Natural killer cell treated with Interleukin-12 subunit alpha and Interleukin-12 subunit beta and Interleukin-15 and Interleukin-18, amount 100 ng/mL, for 72 hours (primary cell): ENCODE measurements at places on chromosomes 12 and 14.
A peak's percentile ranks its signal among the peaks of the same experiment; 100 is the strongest.

DNA sequence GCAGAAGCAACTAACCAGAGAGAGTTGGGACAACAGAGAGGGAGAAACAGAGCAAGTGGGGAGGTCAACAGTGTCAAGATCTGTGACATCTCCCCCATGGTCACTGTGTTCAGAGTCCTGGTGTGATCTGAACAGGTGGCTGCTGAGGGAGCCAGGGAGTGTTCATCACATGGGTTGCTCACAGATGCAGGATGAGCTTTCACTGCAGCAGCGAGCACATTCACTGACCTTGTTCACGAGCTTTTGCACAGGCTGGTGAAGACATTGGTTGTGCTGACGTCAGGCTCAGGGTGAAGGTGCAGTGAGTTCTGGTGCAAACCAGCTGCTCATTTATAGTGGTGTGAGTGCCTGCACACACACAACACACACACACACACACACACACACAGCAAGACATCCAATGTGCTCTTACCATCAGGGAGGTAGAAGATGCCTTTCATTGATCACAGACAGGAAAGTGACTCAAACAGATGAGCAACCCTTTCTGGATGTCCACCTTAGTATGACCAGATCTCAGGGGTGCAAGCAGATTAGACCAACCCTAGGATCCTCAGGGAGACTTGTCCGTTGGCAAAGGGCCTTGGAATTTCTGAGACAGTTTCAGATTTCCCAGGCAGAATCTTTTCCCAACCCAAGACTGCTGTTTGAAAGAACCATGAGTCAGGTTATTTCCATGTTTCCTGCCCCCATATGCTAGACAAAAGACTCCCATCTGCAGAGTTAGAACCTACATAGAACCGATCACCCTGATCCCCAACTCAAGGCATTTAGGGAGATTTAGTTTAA is 44.3 kb upstream of the OR10AD1 start:
- no peaks in the 10 kb centered on the region for H3K4me1 ChIP-seq
- H3K27ac ChIP-seq = no peak overlapping the region
- DNase-seq = no peak
- H3K4me3 ChIP-seq = no peak overlapping the region

- H3K4me3 ChIP-seq = no peak overlapping the region
- H3K36me3 ChIP-seq = no peaks in the 10 kb centered on the region
- peaks cover 16% of the 10 kb centered on the region for H3K27me3 ChIP-seq
- H3K4me1 ChIP-seq = no peaks in the 10 kb centered on the region
- no peak overlapping the region for H3K27ac ChIP-seq
These were observed 232.5 kb downstream of the BCL11B start for GRCh38 chr14:99039331-99040041.

GRCh38 chr14:83594874-83595273 is 1935.1 kb upstream of the FLRT2 start:
- H3K36me3 ChIP-seq = no peaks in the 10 kb centered on the region
- H3K4me3 ChIP-seq = no peak overlapping the region
- DNase-seq = no peak
- H3K4me1 ChIP-seq = no peaks in the 10 kb centered on the region
- H3K27me3 ChIP-seq = no peaks in the 10 kb centered on the region
- H3K27ac ChIP-seq = no peak overlapping the region

DNA sequence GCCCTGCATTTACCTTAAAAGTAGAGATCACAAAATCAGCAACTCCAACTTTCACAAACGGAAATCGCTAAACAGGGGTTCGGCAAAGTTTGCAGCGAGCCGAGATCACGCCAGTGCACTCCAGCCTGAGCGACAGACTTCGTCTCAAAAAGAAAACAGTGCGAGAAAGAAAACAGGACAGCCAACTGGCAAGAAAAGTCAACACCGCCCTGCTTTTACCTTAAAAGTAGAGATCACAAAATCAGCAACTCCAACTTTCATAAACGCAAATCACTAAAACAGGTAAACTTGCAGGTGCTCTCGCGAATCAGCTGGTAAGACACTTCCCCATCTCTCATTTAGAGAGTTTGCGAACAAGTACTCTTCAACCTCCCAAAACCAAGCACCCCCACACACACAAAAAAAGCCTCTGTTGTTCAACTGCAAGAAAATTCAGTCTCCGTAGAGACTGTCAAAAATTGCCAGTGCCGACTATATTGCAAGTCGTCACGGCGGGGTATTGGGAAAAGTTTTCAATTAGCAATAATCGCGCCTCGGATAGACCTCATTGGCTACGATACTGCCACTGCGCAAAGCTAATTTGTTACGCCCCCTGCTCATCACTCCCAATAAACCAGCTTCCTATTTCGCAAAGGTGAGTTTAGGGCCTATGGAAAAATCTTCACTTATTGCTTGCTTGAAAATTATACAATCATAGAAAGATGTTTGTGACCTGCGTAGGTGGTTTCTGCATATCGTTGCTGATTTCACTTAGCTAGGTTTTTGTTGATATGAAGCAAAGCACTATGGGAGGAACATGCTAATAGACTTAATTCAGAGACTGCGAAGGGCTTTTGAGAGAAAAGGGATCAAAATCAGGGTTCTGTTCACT is at the start of gene RNU4-1:
Gene RNU4-1 (minus strand): TSS at position 577 of the 871 bp plus-strand sequence.
- no peak within 1 kb of the TSS for H3K4me3 ChIP-seq
- no peak within 1 kb of the TSS for H3K27ac ChIP-seq
- H3K27me3 ChIP-seq = no peaks in the 10 kb centered on the region
- H3K36me3 ChIP-seq = no peaks in the 10 kb centered on the region
- DNase-seq = peak; percentile 77
- peaks cover 7% of the 10 kb centered on the region for H3K4me1 ChIP-seq

DNA sequence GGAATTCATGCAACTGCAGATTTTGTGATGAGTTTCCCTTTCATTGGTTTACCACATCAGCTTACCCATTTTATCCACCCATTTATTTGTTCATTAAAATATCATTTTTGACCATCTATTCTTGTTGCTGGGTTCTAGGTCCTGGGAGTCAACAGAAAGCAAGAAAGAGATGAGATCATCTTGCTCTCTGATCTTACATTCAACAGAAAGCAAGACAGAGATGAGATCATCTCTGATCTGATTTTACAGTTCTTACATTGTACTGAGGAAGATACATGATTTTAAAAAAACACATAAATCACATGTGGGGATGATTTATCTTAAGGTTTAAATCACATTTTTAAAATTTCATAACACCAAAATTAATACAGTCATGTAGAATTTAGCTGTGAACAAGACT is 2.3 kb downstream of the TAS2R46 start:
- peaks cover 8% of the 10 kb centered on the region for H3K4me1 ChIP-seq
- no peak for DNase-seq
- H3K27ac ChIP-seq = no peak overlapping the region
- H3K4me3 ChIP-seq = no peak overlapping the region
- no peaks in the 10 kb centered on the region for H3K27me3 ChIP-seq
- no peaks in the 10 kb centered on the region for H3K36me3 ChIP-seq

- no peaks in the 10 kb centered on the region for H3K36me3 ChIP-seq
- H3K4me1 ChIP-seq = no peaks in the 10 kb centered on the region
- H3K4me3 ChIP-seq = no peak overlapping the region
These were observed 417.8 kb upstream of the TMTC1 start for GRCh38 chr12:30201301-30202160.

GRCh38 chr12:11669348-11669747 is 19.9 kb downstream of the ETV6 start:
- no peak overlapping the region for H3K4me3 ChIP-seq
- H3K27ac ChIP-seq = no peak overlapping the region
- no peaks in the 10 kb centered on the region for H3K27me3 ChIP-seq
- H3K4me1 ChIP-seq = peaks cover 64% of the 10 kb centered on the region

- H3K27me3 ChIP-seq = no peaks in the 10 kb centered on the region
- H3K36me3 ChIP-seq = no peaks in the 10 kb centered on the region
- no peak for DNase-seq
- no peak overlapping the region for H3K27ac ChIP-seq
- H3K4me1 ChIP-seq = peaks cover 20% of the 10 kb centered on the region
These were observed 193.0 kb upstream of the PWP1 start for GRCh38 chr12:107492393-107493134.

GRCh38 chr12:64665514-64665913 is 55.2 kb downstream of the RASSF3 start:
- no peaks in the 10 kb centered on the region for H3K27me3 ChIP-seq
- H3K4me3 ChIP-seq = peak overlapping the region; percentile 82
- peaks cover 65% of the 10 kb centered on the region for H3K4me1 ChIP-seq
- no peaks in the 10 kb centered on the region for H3K36me3 ChIP-seq
- DNase-seq = no peak

DNA sequence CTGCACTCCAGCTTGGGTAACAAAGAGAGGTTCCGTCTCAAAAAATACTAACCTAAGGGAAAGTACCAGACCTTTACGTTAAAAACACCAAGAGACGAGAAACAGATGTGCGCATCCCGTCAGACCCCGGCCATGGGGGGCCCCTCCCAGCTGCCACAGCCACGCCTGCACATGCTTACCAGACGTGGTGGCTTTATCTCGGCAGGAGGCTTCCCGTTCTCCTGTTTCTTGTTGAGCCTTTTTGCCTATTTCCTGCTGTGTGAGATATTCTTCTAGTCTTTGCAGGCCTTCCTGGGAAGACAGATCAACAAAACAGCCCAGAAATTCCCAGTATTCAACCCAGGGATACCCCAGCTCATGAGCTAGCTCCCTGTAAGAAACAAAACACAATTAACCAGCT is 23.6 kb downstream of the PGAM5 start:
- no peaks in the 10 kb centered on the region for H3K27me3 ChIP-seq
- peaks cover 51% of the 10 kb centered on the region for H3K36me3 ChIP-seq
- no peak for DNase-seq
- H3K27ac ChIP-seq = no peak overlapping the region
- H3K4me1 ChIP-seq = peaks cover 9% of the 10 kb centered on the region

- no peak for DNase-seq
- H3K4me1 ChIP-seq = peaks cover 17% of the 10 kb centered on the region
- no peaks in the 10 kb centered on the region for H3K36me3 ChIP-seq
- H3K27ac ChIP-seq = no peak overlapping the region
- H3K27me3 ChIP-seq = no peaks in the 10 kb centered on the region
- no peak overlapping the region for H3K4me3 ChIP-seq
These were observed 238.7 kb upstream of the OR4E1 start for GRCh38 chr14:21912367-21912766.

GRCh38 chr12:57832966-57833365 is 13.6 kb downstream of the CTDSP2 start:
- no peaks in the 10 kb centered on the region for H3K27me3 ChIP-seq
- DNase-seq = no peak
- H3K36me3 ChIP-seq = no peaks in the 10 kb centered on the region
- H3K27ac ChIP-seq = no peak overlapping the region
- no peak overlapping the region for H3K4me3 ChIP-seq
- H3K4me1 ChIP-seq = peaks cover 29% of the 10 kb centered on the region

GRCh38 chr12:111443586-111443985 is 37.9 kb downstream of the SH2B3 start:
- H3K36me3 ChIP-seq = peaks cover 8% of the 10 kb centered on the region
- no peaks in the 10 kb centered on the region for H3K27me3 ChIP-seq

GRCh38 chr12:5633106-5633505 is 201.2 kb downstream of the NTF3 start:
- H3K27me3 ChIP-seq = peaks cover 6% of the 10 kb centered on the region
- no peak overlapping the region for H3K4me3 ChIP-seq
- no peak overlapping the region for H3K27ac ChIP-seq
- H3K4me1 ChIP-seq = no peaks in the 10 kb centered on the region

DNA sequence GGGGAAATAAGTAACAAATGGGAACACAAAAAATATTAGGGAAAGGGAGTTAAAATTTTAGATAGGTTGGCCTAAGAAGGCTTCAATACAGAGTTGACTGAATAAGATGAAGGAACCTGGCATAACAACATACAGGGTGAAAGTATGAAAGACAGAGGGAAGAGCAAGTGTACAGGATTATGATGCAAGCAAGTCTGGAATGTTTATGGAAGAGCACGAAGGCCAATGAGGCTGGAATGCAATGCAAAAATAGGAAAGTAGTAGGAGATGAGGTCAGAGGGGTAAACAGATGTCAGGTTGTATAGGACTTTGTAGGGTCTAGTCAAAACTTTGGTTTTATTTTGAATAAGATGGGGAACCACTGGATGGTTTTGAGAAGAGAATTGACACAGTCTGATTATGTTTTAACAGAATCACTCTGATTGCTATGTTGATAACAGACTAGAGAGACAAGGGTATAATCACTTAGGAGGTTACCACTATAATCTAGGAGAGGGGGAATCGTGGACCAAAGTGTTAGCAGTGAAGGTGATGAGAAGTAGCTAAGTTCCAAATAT is 96.8 kb downstream of the OSBPL8 start:
- no peak for DNase-seq
- H3K4me3 ChIP-seq = no peak overlapping the region
- H3K36me3 ChIP-seq = no peaks in the 10 kb centered on the region
- no peak overlapping the region for H3K27ac ChIP-seq
- no peaks in the 10 kb centered on the region for H3K27me3 ChIP-seq

DNA sequence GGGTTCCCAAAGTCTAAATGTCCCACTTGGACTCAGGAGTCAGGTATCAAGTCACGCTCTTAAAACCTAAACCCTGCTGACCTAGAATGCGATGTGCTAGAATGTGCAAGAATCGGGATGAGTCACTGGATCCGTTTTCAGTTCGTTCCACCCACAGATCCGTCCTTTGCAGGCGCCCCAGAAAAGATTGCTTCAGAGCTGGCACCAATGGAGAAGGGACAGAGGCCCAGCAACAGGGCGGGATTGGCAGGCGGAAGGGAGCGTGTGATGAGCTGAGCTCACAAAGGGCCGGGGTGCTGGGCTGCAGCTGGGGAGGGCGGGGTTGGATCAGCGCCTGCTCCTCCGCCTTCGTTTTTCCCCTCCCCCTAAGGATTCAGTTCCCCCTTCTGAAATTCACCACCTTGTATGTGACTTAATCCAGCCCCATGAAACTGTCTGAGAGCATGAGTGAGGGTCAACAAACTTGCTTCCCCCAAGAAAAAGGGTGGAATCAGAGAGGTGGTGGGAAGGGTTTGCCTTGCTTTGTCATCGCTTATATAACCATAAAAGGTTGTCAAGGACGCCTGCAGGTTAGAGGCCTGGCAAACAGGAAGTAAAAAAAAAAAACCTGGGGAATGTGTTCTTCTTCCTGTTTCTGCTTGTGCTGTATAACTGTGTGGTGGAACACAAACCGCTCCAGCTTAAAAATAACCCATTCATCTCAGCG is 2.8 kb upstream of the UBC start:
- peak; percentile 95 for DNase-seq
- peaks cover 22% of the 10 kb centered on the region for H3K36me3 ChIP-seq
- H3K4me1 ChIP-seq = peaks cover 85% of the 10 kb centered on the region
- no peaks in the 10 kb centered on the region for H3K27me3 ChIP-seq
- H3K4me3 ChIP-seq = peak overlapping the region; percentile 90

DNA sequence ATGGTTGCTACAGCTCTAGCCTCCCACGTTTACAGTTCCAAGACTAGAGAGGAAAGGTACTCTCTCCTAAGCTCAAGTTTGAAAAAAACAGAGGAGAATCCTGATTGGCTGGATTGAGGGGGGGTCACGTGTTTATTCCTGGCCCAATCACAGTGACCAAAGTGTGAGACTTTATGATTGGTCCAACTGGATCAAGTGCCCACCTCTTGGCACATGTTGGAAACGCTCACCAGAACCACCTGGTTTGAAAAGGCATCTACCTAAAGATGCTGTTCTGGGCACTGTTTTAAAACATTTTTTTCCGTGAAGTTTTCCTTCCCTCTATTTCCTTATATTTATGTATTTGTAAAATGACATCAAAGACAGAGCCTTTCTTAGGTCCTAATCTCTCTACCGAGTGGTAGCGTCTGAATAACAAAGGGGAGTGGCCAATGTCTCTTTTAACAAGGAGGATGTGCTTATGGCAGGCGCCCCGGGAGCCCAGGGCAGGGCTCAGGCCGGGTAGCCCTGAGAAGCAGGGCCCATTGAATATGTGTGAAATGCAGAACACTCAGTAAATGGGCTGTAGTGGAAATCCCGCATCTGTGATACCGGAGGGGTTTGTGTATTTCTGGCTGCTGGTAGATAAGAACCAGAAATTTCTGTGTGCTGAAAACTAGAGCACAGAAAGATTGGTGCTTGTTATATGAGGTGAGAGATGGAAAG is 146.2 kb downstream of the ATP23 start:
- DNase-seq = no peak
- peaks cover 19% of the 10 kb centered on the region for H3K27me3 ChIP-seq
- H3K4me3 ChIP-seq = no peak overlapping the region
- no peaks in the 10 kb centered on the region for H3K4me1 ChIP-seq
